Renal cortical epithelial cell (primary cell): ENCODE measurements at places on chromosomes 4 and X.

DNA sequence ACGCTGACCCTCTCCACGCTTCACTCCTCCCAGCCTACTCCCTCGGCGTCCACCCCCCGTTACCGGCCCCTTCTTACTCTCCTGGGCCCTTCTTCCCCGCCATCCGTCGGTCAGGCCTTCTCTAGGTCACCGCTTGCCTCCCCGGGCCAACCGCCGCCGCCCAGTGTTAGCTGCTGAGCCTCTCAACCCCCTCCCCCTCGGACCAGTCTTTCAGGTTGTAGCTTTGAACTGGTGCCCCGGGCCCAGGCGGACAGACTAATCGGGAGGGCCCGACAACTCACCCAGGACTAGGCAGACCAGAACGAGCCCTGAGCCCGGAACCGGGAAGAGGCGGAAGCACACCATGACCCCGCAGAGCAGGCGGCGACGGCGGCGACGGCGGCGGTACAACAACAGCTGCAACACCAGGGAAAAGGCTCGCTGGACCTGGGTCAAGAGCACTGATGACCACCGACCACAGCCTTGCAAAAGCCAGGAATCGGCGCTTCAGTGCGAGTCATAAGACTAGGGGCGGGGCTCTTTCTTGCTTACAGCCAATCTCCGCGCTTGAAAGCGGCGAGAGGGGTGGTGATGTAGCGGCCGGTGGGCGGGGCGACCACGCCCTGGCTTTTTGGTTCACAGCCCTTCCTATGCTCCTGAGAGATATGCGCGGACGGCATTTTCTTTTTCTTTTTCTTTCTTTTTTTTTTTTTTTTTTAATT, at the start of gene LAMP2:
Gene LAMP2 (minus strand): TSS at position 472 of the 701 bp plus-strand sequence. CDS start 127 bp downstream, at position 345.
- DNase-seq: peak; percentile 83

DNA sequence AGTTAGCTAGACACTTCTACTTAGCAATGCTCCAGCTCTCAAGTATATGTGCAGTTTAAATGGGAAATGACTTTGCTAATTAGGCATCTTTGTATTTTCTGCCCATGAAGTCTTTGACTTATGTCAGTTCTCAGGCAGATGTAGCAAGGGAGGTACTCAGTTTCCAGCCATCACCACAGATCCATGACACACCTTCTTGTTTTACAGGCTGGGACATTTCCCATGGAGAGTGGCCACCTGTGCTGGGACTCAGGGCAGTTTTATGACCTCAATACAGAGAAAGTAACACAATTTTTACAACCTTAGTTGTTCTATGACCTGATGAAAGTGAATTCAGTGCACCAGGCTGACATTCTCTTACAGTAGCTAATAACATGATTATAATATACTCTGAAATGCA, 280.7 kb upstream of the GK2 start:
- DNase-seq: no peak

- no peak for DNase-seq
Measured at GRCh38 chrX:33142331-33142730, 69.0 kb downstream of the DMD start.

GRCh38 chr4:82621251-82621650, 59.5 kb upstream of the TMEM150C start:
- DNase-seq: no peak

GRCh38 chrX:17373337-17373736, 1.7 kb upstream of the NHS start:
- no peak for DNase-seq

DNA sequence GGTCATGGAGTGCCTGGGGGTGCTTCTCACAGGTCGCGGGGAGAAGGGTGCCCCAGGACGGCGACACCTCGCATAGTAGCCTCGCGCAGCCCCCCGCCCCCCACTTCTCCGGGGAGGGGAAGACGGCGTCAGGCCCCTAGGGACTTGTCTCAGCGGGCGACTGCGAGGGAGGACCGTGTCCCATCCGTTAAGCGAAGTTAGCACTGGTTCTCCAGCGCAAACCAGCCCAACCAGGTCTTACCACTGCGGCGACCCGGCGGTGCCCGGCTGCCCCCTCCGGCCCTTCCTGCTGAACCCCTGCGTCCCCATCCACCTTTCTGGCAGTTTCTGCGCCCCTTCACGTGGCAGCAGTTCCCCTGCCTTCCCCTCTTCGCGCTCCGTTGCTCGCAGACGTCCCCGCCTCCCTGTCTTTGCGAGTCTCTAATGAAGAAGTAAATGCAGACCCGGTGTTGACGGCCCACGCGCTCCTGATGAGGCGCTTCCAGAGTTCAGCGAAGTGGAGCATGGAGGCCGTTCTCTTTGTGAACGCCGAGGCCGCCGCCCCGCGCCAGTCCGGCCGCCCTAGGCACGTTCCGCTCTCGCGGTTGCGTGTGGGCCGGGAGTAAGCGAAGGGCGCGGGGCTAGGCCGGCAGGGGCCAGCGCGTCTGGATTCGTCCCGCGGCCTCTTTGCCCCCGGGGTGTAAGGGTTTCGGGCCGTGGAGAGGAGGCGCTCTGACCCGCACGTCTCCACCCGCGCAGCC, 3.0 kb downstream of the SLIT2 start:
- peak; percentile 32 for DNase-seq

DNA sequence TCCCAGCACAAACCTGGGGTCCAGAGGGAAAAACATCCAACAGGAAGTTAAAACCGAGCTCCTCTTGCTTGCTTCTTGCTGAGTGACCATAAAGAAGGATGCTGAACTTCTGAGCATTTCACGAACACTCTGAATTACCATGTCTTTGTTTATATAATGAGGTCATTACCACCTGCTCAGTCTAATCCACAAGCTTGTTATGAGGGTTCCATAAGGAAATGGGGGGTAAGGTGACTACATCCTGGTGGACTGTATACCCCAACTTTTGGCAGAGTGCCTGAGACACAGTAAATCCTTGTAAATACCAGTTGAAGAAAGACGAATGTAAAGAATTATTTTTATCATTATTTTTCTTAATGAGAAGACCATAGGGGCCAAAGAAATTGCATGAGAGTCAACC, 16.8 kb downstream of the CCDC149 start:
- DNase-seq: no peak

DNA sequence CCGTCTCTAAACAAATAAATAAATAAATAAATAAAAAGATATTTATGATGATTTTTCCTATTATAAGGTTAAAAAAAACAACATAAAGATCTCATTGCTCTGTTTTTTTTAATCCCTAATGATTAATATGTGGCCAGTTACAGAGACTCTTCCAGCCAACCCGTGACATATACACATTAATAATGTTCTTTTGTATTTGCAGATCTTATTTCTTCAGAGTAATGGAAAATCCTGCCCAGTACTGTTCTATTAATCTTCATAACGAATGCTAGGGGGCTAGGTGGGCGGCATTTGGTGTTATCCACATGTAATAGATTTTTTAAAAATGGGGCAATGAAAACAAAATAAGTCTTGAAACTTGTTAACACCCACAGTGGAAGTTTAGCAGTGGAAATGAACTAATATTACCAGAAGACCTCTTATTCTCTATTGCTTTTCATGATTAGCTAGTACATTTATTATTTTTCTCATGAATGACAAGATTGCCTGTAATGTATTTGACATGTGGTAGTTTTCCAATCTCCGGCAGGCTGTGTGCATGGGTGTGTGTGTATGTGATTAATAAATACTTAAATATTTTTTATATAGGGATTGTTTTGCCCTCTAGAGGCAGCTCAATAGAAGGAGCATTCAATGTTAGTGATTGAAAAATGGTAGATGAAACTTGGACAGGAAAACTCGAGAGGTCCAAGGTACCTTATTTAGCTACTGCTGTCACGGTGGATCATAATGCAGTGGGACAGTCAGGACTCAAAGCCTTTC, 457.4 kb downstream of the IL1RAPL1 start:
- DNase-seq: peak; percentile 0

DNA sequence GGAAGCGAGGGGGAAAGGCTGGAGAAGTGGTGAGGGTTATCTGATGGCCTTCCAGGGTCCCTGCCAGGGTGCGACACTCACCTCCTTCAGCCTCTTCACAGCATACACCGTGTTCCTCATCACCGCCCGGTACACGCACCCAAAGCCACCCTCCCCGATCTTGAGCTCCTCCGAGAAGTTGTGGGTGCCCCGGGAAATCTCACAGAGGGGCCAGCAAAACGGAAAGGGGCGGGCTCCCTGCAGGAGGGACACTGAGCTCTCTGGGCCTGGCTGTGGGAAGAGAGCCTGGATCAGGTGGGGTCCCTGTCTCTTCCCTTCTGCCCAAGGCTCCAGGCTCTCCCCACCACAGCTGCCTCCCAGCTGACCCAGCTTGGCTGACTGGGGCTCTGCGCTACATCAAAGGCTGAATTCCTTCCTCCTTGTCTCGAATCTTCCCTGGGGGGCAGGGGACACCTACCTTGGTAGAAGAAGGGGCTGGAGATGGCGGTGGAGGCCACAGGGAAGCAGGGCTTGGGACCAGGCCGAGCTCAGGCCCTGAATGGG, 1.1 kb downstream of the IRAK1 start:
- no peak for DNase-seq

DNA sequence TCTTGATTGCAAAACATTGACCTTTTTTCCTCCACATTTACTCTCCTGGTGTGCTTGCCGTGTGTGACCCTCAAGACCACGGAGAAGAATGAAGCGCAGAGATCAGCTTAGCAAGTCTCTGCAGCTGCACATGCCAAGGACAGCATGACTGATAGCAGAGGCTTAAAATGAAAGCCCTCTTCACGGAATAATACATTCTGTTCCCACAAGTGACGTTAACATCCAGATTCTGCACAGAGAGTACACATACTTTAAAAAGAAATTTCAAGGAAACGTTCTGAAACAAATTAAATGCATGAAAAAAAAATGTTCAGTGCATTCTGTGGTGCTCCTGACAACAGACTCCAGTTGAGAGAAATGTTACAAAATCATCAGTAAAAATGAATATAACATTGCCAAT, 60.9 kb downstream of the SLC7A11 start:
- DNase-seq: no peak

DNA sequence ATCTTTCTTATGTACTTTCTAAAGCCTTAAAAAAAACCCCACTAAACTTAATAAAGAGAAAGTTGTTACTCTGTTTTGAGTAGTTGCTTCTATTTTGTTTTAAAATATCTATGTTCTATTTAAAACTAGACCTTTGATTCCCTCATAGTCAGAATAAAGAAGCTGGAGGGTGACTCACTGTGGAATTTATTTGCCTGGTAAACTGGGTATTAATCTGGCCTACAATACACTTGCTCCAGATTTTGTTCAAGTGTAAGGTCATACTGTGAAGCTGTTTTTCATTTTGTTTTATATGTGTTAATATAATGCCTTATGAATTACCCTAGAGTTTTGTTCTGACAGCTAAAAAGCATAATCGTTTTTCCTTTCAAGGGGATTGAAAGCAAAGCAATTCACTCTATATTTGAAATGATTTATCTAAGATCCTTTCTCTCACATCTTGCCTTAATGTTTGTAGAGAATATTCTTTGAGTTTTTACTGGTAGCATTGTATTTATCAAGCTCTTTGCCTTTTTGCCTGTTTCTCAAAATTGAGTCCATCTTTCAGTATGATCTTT, 277.4 kb upstream of the PITX2 start:
- peak; percentile 19 for DNase-seq

DNA sequence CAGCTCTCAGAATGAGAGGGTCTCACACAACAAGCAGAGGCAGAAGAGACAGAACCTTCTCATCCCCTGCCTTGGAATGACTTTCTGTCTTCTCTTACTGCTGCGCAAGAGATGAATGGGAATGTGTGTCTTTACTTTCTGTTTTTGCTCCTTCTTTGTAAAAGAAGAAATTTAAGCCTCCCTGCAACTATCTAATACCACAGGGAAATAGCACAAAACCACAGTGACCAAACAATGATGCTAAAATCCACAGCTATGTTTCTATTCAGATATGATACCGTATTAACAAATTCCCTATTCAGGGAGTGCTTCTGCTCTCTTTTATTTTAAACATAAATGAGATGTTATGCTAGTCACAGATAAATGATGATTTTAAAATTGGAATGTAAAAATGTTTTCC, 173.8 kb upstream of the RAI2 start:
- no peak for DNase-seq

DNA sequence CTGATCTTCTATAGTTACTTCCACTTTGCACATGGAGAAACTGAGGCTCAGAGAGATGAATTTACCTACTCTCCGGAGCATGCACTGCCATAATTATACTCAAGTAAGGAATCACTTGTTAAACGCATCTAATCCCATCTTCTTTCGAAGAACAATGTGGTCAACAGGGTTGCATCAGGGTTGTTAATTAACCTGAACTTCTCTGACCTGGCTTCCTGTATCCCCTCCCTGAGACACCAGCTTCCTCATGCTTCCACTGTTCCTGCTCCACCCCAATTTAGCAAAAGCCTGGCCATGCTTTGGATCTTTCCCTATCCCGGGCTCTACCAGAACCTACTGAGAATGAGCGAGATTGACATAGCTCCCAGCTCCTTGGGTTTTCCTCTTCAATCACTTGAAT, 136.7 kb downstream of the SMIM20 start:
- peak; percentile 54 for DNase-seq

DNA sequence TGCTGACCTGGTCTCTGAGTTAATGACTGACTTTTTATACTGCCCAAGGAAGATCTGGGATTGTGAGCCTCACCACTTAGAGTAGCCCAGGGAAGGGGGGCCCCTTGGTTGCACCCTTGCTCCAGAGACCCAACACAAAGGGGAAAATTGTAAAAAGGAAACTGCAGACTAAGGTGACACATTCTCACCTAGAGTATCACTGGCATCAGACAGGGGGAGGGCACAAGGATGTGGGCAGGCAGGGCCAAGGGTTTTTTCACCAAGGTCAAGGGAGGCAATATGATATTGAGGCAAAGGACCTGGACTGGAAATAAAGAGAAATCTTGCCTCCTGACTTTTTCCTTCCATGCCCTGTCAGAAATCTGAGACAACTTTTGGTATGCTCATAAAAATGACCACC, 386.2 kb upstream of the FGF16 start:
- no peak for DNase-seq

DNA sequence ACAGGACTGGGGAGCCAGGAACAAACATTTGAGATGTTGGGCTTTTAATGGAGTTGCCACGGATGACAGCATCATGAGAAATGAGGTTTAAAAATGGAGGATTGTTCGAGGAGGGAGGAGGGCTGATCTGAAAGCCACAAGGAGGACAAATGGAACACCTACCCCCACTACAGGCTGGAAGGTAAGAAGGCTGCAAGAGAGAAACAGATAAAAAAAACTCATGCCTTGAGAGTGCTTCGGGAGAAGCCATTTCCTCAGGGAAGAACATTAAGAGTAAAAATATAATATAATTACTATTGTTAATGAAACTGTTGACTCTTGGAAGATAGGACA, 119.5 kb upstream of the MAP9 start:
- DNase-seq: no peak

DNA sequence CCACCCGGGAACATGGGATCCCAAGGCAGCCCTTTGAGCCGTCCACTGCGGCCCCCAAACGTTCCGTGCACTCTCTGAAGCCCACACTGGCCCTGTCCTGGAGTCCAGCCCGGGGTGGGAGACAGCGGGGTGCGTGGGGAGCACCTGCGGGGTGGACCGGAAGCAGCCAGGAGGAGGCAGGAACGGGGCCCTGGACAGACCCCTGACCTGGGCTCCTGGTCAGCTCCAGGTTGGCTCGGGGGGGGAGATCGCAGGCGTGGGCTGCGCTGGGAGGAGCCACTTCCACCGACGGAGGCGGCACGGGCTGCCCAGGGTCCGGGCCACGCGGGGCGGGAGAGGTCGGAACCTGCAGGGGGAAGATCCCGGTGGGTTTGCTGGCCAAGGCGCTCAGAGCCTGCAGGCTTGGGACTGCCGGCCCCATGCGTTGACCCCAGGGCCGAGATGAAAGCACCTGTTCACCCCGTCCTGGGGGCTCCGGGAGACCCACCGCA, 5.7 kb upstream of the PLCXD1 start:
- no peak for DNase-seq

GRCh38 chrX:142250502-142250901, 45.4 kb upstream of the MAGEC2 start:
- DNase-seq: no peak

- DNase-seq: no peak
Measured at GRCh38 chr4:24805566-24805965, 10.2 kb downstream of the SOD3 start.
